Activated CD4-positive, alpha-beta memory T cell treated with anti-CD3 and anti-CD28 coated beads, Interleukin-2, amount 10 ng/mL, durations not matched to agents 7 days and 5 days (primary cell): ENCODE measurements at places on chromosomes 5 and 9. TPM values are rescaled to one million over a fixed set of nuclear protein-coding genes. Genes with fewer than 3 reads are reported as not detected.

TRIM7 gene
- total RNA-seq: 2.0 TPM

- H3K4me3 ChIP-seq: no peak overlapping the region
- DNase-seq: no peak
- H3K27ac ChIP-seq: no peak overlapping the region
- no peaks in the 10 kb centered on the region for H3K4me1 ChIP-seq
- H3K36me3 ChIP-seq: no peaks in the 10 kb centered on the region
Measured at GRCh38 chr5:151427258-151427657, 20.1 kb upstream of the SLC36A1 start.

DNA sequence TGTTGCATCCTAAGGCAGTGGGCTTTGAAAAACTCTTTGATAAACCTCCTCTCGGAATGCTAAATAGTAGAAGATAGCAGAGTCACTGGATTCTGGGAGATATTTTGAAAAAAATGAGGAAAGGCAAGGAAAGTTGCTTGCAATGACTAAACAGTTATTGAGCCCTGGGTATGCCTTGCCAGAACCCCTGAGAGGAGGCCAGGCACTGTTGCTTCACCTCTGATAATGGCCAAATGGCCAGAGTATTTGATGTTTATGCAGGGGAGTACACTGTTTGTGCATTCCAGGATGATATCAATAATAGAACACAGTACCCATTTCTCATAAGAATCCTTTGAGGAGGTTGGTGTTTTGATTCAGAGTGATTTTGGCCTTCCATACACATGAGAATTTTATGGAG lies 935.1 kb upstream of the WWC1 start:
- H3K27me3 ChIP-seq: no peaks in the 10 kb centered on the region
- H3K27ac ChIP-seq: no peak overlapping the region
- no peaks in the 10 kb centered on the region for H3K36me3 ChIP-seq
- DNase-seq: no peak
- no peak overlapping the region for H3K4me3 ChIP-seq

DNA sequence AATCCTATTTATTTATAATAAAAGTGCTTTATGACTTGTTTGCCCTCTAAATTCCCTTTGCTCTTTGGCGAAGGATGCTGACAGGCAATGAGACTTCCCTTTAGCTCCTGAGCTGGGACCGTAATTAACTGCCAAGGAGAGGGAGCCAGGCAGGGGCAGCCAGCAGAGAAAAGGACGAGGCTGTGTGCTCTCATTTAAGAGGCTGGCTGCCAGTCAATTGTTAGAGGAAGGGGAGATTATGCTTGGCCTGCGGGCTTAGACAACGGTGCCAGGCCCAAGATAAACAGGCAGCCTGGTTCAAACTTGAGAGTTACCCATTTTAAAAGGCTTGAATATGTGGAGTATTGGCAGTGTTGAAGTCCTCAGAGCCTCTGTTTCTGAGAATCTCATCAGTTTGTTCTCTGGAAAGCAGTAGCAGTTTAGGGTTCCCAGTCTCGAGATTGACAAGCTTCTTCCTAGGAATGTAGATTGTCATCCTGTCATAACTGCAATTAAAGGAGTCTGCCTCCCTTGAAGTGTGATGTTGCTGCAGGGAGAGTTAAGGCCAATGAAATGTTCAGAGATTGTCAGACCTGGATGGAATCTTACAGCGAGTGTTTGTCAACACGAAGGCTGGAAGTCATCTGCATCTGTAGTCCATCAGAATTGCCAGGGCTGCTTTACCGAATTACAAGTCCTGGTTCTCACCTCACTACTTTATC lies 113.2 kb downstream of the JAKMIP2 start:
- no peak overlapping the region for H3K27ac ChIP-seq
- H3K4me1 ChIP-seq: no peaks in the 10 kb centered on the region
- no peak for DNase-seq
- no peaks in the 10 kb centered on the region for H3K36me3 ChIP-seq
- H3K27me3 ChIP-seq: no peaks in the 10 kb centered on the region
- H3K4me3 ChIP-seq: no peak overlapping the region

DNA sequence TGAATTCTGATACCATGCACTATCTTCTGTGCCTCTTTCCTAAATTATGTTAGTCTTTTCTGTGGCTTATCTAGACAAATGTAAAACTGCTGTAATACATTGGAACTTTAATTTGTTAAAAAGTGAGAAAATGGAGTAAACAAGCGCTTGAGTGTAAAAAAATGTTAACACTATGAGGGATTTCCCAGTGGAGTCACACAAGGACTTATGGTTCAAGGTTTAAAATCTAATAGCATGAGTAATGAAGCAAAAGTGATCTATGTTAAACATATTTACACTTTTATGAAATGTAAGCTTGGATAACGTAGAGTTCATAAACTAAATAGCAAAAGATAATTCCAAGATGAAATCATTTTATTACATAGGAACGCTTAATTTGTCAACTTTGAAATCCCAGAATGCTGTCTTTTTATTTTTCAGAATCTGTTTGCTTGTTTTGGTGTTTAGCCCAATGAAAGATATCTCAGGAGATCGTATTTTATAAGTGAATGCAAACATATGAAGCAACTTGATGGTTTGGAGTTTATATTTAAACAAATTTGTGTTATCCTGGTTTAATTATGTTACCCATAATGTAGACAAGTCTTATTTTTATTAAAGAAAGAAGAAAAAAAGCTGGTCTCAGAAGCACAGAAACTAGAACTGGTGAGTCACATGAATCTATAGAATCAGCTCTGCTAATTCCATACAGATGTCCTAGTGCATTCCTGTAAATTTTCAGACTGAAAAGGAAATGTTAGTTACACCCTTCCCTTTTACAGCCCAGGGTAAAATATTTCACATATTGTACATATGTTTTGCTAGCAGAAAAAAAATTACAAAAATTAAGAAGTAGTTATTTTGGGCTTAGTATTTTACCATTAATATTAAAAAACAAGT lies 34.2 kb upstream of the FBN2 start:
- no peak for DNase-seq
- H3K4me3 ChIP-seq: no peak overlapping the region
- H3K4me1 ChIP-seq: no peaks in the 10 kb centered on the region
- H3K27ac ChIP-seq: no peak overlapping the region
- H3K27me3 ChIP-seq: no peaks in the 10 kb centered on the region
